ENCODE measurements at places on chromosomes 12 and 14.

- DNase-seq: no peak
These were observed 1.3 kb downstream of the KSR2 start for GRCh38 chr12:117967512-117967911.

DNA sequence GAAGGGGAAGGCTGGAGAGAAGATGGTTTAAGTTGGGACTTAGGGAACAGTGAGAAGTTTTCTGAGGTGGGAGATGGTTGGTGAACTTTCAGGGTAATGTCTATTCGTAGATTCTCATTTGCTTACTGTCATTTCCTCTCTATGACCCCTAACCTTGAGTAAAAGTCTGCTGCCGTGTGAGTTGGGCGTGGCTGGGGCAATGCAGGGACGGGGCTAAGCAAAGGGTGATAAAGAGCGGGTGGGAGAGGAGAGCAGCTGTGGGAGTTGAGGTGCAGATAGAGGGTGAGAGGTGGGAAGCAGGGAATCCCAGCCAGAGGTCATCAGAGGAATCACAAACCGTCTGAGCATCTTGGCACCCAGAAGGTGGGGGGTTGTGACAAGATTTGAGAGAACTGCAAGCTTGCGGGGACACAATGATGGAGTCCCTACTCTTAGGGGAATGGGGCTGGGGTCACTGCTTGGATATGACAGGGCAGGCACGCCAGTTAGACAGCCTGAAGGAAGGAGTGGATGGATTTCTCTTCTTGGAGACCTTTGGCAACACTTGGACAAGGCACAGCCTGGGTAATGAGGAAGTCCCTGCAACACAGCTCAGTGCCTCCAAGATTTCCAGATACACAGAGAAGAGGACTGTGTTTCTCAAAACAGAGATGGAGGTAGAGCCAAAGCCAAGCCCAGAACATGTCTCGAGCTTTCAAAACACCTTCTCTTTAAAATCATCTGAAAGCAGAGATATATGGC is 45.9 kb upstream of the CTDSP2 start:
- no peak for DNase-seq

DNA sequence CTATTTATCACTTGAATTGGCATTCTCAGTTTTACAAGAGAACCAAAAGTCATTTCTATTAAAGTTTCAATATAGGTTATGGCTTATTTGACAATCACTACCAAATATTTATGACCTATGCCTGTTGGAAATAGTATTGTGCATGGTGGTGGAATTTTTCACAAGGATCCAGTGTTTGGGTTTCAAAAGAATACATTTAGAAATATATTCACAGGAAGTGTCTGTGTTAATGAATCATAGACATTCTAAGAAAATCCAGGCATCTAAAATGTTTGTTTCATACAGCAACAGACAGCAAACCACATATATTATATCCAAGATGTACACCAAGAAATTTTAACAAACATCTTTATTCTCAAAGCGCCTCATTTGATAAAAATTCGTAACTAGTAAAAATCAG is 92.7 kb downstream of the MED13L start:
- DNase-seq: no peak

- DNase-seq: no peak
These were observed 19.8 kb downstream of the OR5AU1 start for GRCh38 chr14:21136024-21136423.

DNA sequence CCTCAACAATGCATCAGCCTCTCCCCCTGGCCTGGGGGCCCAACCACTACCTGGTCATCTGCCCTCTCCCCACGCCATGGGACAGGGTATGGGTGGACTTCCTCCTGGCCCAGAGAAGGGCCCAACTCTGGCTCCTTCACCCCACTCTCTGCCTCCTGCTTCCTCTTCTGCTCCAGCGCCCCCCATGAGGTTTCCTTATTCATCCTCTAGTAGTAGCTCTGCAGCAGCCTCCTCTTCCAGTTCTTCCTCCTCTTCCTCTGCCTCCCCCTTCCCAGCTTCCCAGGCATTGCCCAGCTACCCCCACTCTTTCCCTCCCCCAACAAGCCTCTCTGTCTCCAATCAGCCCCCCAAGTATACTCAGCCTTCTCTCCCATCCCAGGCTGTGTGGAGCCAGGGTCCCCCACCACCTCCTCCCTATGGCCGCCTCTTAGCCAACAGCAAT is 7.4 kb upstream of the RNU7-1 start:
- DNase-seq: no peak

DNA sequence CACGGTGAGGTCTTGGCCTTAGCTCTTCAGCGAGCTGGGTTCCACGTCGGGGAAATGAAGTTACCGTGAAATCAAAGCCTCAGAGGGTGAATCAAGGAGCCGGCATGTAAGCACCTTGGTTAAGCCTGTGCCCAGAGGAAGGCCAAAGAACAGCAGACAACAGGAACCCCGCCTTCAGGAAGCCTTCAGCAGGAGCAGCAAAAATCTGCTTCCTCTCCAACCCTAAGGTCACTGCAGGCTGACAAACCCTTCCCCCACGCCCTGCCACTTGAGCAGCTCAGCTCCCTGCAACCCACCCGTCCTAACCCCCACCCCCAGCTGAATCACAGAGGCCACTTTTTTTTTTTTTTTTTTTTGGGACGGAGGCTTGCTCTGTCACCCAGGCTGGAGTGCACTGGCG is 72.9 kb upstream of the LTA4H start:
- no peak for DNase-seq

DNA sequence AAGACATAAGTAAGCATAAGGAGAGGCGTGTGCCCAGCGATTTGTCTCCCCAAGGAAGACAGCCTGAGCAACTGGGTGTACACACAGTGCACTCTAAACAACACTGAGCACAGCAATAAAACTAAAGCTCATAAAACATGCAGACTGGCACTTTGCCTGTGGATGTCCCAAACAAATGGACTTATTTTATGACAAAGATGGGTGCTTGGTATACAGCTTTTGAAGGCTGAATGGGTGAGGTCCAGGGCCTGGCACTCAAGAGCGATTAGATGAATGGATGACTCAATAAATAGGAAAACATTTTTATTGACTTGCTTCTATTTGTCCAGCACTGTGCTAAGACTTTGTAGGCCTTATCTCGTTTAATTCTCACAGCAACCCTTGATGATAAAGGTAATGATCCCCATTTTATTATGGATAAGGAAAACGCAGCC is 28.5 kb downstream of the LGMN start:
- no peak for DNase-seq

- no peak for DNase-seq
These were observed 56.8 kb upstream of the PLXNC1 start for GRCh38 chr12:94091624-94092023.

DNA sequence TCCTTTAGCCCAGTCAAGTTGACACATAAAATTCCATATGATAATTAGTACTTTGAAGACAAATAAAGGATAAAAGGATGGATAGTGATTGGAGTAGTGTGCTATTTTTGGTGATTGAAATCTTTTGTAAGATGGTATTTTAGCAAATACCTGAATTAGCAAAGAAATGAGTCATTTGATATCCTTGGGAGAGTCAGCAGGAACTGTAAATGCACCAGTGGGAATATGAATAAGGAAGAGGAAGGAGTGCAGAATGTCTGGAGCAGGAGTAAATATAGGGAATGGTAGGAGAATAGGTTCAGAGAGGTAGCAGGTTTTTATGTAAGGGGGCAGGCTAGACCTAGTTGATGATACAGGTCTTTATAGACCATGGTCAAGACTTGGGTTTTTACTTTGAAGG is 75.0 kb downstream of the TRMT5 start:
- no peak for DNase-seq

DNA sequence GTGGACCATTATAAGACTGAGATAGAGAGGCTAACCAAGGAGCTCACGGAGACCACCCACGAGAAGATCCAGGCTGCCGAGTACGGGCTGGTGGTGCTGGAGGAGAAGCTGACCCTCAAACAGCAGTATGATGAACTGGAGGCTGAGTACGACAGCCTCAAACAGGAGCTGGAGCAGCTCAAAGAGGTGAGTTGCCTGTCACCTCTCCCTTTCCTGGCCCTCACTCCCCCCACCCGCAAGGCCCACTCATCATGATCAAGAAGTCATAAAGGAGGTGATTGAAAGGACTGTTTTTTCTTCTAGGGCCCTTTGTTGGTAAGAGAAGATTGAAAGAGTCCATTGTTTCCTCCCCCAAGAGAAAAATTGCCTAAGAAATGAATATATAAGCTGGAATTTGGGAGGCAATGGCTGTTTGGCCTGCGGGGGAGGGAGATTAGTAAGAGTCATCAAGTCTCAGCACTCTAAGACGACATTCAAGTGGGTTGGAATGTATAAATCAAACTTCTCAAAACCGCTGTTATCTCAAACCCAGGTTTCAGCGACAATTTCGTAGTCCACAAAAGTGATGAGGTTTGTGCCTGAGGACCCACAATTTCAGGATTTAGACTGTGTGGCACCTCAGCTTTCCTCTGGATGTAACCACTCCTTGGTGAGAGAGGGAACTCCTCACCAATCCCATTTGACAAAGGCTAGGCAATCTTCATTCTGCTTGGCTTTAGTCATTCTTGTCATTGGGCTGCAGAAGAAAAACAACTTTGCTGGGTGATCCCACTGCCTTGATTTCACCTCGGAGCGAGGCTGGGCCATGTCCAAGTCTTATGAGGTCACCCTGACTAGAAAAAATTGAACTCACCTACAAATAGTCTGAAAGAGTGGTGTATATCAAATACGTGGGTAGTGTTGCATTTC is 966 bp downstream of the BICD1 start:
- DNase-seq: peak; percentile 2

- DNase-seq: no peak
These were observed 83.6 kb upstream of the ARHGAP5 start for GRCh38 chr14:31993521-31993951.

DNA sequence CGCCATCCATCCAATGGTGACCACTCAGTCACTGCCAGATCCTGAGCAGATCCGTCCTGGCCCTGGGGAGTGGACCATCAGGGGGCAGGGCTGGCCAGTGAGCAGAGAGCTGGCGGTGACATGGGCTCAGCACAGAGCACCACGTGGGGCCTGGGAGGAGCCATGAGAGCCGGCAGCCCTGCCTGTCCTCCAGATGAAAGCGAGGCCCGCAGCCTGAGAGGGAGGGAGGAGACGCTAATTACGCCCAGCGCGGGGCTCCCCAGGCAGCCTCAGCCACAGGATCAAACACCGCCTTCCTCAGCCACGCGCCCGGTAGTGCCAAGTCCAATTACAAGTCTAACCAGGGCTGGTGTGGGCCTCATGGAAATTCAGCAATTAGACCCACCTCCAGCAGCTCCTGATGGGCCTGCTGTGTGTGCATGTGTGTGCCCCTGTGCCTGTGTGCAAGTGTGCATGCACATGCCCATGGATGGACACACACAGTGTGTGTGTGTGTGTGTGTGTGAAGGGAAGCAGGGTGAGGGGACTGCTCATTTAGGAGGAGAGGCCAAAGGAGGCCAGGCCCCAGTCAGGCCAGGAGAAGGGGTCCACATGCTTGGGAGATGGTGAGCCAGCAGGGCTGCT is 68.0 kb downstream of the KIF26A start:
- no peak for DNase-seq

GRCh38 chr14:64580467-64580866 is 30.7 kb downstream of the PPP1R36 start:
- no peak for DNase-seq

DNA sequence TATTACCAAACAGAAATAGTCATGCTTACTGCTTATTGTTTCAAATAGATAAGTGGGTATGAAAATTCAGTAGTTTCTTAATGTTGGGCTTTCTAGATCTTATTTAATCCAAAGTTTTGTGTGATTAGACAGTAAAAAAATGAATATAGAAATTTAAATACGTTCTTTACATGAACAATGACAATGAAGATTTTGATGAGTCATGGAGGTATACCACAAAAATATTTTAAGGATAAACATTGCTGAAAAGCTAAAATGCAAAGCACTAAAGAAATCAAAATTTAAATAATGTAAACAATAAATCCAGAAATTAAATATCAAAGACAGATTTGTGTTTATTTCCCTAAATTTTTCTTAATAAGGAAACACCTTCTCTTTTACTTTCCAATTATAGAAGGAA is 78.3 kb downstream of the PIK3C2G start:
- no peak for DNase-seq

DNA sequence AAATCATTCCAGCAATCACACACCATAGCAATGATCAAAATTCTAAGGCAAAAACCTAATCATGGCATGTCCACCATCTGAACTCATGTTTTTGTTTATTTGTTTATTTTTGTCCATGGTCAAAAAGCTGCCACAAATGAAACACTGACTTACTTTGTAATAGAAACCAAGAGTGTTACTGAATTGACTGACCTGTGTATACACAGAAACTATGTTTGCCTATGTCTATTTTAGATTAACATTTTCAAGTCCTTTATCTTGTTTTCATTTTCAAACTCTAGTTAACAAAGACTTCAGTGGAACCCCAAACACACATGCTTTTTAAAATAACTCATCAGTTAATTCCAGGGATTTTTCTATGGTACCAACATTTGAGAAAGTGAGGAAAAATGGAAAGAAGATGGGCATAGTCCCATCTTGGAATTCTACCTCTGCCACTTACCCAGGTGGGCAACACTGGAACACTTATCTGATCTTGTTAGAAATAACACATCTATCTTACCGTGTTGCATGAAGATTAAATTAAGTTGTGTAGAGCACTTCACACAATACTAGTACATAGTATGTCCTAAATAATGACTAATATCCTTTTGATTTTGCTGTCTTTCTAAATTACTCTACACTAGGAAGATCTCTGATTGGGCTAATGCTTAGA is 6.4 kb downstream of the LUM start:
- DNase-seq: no peak

DNA sequence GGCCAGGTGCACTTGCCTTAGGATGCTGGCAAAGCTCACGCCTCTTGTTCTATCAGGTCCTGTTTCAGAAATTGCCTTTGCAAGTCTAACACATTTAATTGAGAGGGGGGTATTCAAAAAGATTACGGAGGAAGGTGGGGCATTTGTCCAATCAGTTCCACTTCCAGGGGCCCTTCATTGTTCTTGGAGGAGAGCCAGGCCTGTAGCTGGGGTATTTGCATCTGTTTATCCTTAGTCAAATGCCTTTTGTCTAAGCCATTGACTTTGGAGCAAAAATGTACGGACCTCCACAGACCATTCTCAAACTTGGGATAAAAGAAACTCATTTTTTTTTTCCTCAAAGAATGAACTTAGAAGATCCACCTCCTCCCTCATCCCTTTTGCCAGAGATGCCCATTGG is 582.0 kb downstream of the BCL11B start:
- no peak for DNase-seq

GRCh38 chr12:79374545-79374944 is 316.2 kb downstream of the PAWR start:
- DNase-seq: no peak

DNA sequence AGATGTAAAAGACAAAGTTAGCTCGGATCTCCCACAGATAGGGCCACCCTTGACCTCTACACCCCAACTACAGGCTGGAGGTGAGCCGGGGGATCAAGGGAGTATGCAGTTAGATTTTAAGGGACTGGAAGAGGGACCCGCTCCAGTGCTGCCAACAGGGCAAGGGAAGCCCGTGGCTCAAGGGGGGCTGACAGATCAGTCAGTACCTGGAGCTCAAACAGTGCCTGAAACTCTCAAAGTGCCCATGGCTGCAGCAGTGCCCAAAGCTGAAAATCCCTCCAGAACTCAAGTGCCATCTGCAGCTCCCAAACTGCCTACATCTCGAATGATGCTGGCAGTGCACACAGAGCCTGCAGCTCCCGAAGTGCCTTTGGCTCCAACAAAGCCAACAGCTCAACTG is 10.4 kb downstream of the NYNRIN start:
- DNase-seq: no peak
